Neuronal stem cell (in vitro differentiated cells): ENCODE measurements at places on chromosomes 5 and 9.

GRCh38 chr9:27469550-27469949 is 54.5 kb upstream of the IFNK start:
- no peak overlapping the region for H3K27ac ChIP-seq
- peaks cover 50% of the 10 kb centered on the region for H3K36me3 ChIP-seq
- no peak for DNase-seq
- H3K4me3 ChIP-seq = no peak overlapping the region
- H3K27me3 ChIP-seq = no peaks in the 10 kb centered on the region
- H3K4me1 ChIP-seq = no peaks in the 10 kb centered on the region

DNA sequence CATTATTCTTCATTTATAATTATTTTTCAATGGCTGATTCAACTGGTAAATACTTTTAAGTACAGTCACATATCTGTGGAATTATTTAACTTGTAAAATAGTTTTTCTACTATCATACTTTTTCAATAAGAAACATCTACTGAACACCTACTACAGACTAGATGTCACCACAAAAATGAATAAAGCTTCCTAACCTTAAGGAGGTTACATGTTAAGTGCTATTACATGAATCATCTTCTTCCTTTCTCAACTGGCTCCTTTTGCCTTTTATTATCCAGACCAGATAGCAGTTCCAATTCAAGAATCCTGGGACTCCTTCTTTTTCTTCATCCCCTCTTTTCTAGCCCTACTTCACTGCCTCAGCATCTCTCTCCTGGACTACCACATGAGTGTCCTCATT is 4.7 kb downstream of the PGGT1B start:
- no peak for DNase-seq
- no peaks in the 10 kb centered on the region for H3K27me3 ChIP-seq
- H3K27ac ChIP-seq = no peak overlapping the region
- no peak overlapping the region for H3K4me3 ChIP-seq
- peaks cover 6% of the 10 kb centered on the region for H3K4me1 ChIP-seq

- H3K27me3 ChIP-seq = peaks cover 12% of the 10 kb centered on the region
- no peaks in the 10 kb centered on the region for H3K36me3 ChIP-seq
- H3K27ac ChIP-seq = no peak overlapping the region
- H3K4me1 ChIP-seq = peaks cover 5% of the 10 kb centered on the region
- DNase-seq = no peak
- no peak overlapping the region for H3K4me3 ChIP-seq
These were observed 28.7 kb upstream of the PALM2AKAP2 start for GRCh38 chr9:109751253-109751652.

GRCh38 chr5:154612666-154613065 is 134.6 kb upstream of the HAND1 start:
- H3K36me3 ChIP-seq = no peaks in the 10 kb centered on the region
- H3K27me3 ChIP-seq = peaks cover 11% of the 10 kb centered on the region
- H3K4me3 ChIP-seq = no peak overlapping the region
- DNase-seq = no peak

GRCh38 chr5:108125771-108126511 is 256.0 kb downstream of the FBXL17 start:
- no peaks in the 10 kb centered on the region for H3K36me3 ChIP-seq
- no peaks in the 10 kb centered on the region for H3K4me1 ChIP-seq
- H3K27ac ChIP-seq = no peak overlapping the region
- H3K27me3 ChIP-seq = no peaks in the 10 kb centered on the region

GRCh38 chr5:61620699-61621182 is 288.7 kb downstream of the ZSWIM6 start:
- no peak overlapping the region for H3K4me3 ChIP-seq
- peaks cover 27% of the 10 kb centered on the region for H3K4me1 ChIP-seq
- H3K36me3 ChIP-seq = no peaks in the 10 kb centered on the region
- no peak for DNase-seq

GRCh38 chr5:155290937-155291336 is 277.4 kb downstream of the KIF4B start:
- no peaks in the 10 kb centered on the region for H3K27me3 ChIP-seq
- H3K36me3 ChIP-seq = no peaks in the 10 kb centered on the region
- DNase-seq = no peak

DNA sequence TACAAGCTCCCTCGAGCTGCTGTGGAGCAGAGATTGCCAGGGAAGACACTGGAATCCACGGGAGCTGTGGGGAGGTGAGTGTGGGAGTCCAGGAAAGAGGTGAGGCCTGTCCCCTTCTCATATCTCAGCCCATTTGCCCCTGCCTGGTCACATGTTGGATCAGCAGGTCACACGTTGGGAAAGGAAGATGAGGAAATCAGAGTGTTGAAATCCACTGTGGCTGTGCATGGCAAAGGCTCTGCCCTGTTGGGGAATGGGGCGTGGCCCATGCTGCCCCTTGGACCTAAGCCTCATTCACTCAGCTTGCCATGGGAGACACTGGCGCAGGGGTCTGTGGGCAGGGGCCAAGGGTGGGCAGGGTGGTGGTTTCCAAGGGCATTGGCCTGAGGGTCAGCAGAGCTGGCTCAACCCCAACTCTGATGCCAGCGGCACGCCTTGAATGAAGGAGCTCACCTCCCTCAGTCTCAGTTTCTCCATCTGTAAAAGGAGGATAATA is 85.4 kb upstream of the CPEB4 start:
- no peaks in the 10 kb centered on the region for H3K4me1 ChIP-seq
- H3K4me3 ChIP-seq = no peak overlapping the region
- H3K36me3 ChIP-seq = no peaks in the 10 kb centered on the region
- H3K27me3 ChIP-seq = no peaks in the 10 kb centered on the region

DNA sequence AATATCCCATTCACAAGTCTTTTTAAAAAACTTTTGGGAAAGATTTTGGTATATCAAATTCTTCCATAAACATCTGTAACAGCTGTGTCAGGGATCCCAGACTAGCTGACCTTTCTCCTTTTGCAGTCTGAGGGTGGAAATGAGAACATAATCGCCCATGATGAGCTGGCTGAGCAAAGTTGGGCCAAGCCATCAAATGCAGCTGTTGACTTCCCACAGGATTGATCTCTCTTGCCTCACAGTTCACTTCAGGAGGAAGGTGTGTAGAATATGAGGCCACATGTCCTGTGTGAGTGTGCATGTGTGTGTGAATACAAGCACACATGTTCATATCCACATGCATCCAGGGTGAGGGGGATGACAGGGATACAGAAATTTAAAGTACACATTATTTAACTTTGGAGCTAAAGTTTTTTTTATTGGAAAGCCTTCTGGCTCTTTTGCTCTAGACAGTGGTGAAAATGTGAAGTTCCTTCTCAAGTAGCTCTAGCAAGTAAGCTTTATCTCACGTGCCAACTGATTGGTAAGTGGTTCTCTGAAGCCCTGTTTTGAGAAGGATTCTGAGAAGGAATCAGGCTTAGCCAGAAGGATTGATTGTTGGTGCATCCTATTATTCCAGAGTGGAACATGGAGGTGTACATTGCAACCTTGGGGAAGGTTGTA is 468.8 kb upstream of the DMAC1 start:
- no peaks in the 10 kb centered on the region for H3K27me3 ChIP-seq
- no peak for DNase-seq
- no peak overlapping the region for H3K4me3 ChIP-seq
- H3K27ac ChIP-seq = no peak overlapping the region
- H3K4me1 ChIP-seq = peaks cover 2% of the 10 kb centered on the region
